Breast epithelium (tissue), 4 donors: ENCODE measurements at places on chromosomes 3 and 15. TPM values are rescaled to one million over a fixed set of nuclear protein-coding genes. Genes with fewer than 3 reads are reported as not detected.

- H3K4me1 ChIP-seq, result no peaks in the 10 kb centered on the region
- DNase-seq, result no peak
- H3K27ac ChIP-seq, result no peak overlapping the region
- no peaks in the 10 kb centered on the region for H3K36me3 ChIP-seq
Measured at GRCh38 chr15:96700555-96700954, 370.1 kb downstream of the NR2F2 start.

GRCh38 chr3:27125821-27126501 is 243.2 kb downstream of the NEK10 start:
- DNase-seq, result no peak
- H3K27ac ChIP-seq, result no peak overlapping the region
- H3K27me3 ChIP-seq, result no peaks in the 10 kb centered on the region
- H3K36me3 ChIP-seq, result no peaks in the 10 kb centered on the region
- H3K4me1 ChIP-seq, result no peaks in the 10 kb centered on the region
- no peak overlapping the region for H3K4me3 ChIP-seq

DNA sequence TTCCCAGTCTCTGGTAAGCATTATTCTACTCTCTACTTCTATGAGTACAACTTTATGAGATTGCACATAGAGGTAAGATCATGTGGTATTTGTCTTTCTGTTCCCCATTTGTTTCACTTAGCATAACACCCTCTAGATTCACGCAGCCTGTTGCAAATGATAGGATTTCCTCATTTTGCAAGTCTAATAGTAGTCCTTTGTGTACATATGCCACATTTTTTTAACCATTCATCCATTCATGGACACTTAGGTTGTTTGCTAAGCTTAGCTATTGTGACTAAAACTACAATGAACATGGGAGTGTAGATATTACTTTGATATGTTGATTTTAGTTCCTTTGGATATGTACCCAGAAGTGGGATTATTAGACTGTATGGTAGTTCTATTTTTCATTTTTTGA is 717.9 kb upstream of the ALCAM start:
- DNase-seq, result no peak
- H3K27me3 ChIP-seq, result no peaks in the 10 kb centered on the region
- H3K27ac ChIP-seq, result no peak overlapping the region
- H3K4me3 ChIP-seq, result no peak overlapping the region
- H3K36me3 ChIP-seq, result no peaks in the 10 kb centered on the region

DNA sequence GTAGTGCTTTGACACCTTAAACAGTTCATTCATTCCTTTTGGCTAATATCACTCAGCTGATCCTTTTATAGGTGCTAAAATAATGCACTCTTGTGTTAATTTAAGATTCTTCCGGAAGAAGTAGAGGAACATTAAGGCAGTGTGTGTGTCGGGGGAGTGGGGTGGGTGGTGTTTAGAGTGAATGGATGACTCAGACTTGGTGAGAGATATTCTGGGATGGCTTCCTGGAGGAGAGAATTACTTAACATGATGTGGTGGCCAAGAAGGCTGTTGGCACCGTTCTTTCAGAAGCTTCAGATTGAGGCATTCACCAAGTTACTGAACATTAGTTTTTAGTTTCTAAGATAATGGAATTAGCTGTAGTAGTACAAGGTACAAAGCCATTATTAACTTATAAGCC is 125.6 kb upstream of the ROPN1 start:
- DNase-seq, result no peak
- no peaks in the 10 kb centered on the region for H3K27me3 ChIP-seq
- H3K27ac ChIP-seq, result no peak overlapping the region
- H3K4me3 ChIP-seq, result no peak overlapping the region
- no peaks in the 10 kb centered on the region for H3K4me1 ChIP-seq

NCK1 gene
- total RNA-seq, result 77.0 TPM

- no peak for DNase-seq
- no peaks in the 10 kb centered on the region for H3K27me3 ChIP-seq
- no peak overlapping the region for H3K27ac ChIP-seq
- no peaks in the 10 kb centered on the region for H3K36me3 ChIP-seq
- no peaks in the 10 kb centered on the region for H3K4me1 ChIP-seq
- no peak overlapping the region for H3K4me3 ChIP-seq
Measured at GRCh38 chr15:48481802-48482201, 150.6 kb downstream of the DUT start.

GRCh38 chr3:123479891-123480290 is 31.0 kb upstream of the ADCY5 start:
- no peak overlapping the region for H3K27ac ChIP-seq
- no peaks in the 10 kb centered on the region for H3K4me1 ChIP-seq
- DNase-seq, result no peak
- no peak overlapping the region for H3K4me3 ChIP-seq
- no peaks in the 10 kb centered on the region for H3K27me3 ChIP-seq
- no peaks in the 10 kb centered on the region for H3K36me3 ChIP-seq

VPS18 gene
- total RNA-seq, result 23.9 TPM

DNA sequence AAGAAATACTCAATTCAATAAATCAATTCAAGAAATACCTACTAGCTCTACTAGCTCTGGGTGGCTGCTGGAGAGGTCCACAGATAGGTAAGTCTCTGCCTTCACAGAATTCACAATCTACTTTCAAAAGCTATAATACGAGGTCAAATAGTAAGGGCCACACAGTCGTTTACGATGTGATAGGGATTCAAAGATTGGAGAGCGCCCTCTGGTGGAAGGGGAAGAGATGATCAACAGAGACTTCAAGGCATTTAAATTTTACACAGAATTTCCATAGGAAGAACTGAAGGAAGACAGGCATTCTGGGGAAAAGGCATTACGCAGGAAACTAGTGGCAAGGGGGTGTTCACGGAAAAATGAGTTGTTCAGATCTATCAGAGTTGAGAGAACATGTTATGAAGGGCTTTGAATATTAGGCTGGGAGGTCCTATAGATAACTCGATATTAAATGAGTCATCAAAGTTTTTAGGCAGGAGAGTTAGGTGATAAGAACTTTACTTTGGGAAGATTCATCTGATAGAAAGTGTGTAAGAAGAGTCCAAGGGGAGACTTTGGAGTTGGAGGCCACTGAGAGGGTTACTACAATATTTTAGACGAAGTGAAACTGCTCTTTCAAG is 128.8 kb downstream of the FRMD5 start:
- DNase-seq, result no peak
- H3K27me3 ChIP-seq, result no peaks in the 10 kb centered on the region
- no peak overlapping the region for H3K4me3 ChIP-seq
- H3K4me1 ChIP-seq, result no peaks in the 10 kb centered on the region

DNA sequence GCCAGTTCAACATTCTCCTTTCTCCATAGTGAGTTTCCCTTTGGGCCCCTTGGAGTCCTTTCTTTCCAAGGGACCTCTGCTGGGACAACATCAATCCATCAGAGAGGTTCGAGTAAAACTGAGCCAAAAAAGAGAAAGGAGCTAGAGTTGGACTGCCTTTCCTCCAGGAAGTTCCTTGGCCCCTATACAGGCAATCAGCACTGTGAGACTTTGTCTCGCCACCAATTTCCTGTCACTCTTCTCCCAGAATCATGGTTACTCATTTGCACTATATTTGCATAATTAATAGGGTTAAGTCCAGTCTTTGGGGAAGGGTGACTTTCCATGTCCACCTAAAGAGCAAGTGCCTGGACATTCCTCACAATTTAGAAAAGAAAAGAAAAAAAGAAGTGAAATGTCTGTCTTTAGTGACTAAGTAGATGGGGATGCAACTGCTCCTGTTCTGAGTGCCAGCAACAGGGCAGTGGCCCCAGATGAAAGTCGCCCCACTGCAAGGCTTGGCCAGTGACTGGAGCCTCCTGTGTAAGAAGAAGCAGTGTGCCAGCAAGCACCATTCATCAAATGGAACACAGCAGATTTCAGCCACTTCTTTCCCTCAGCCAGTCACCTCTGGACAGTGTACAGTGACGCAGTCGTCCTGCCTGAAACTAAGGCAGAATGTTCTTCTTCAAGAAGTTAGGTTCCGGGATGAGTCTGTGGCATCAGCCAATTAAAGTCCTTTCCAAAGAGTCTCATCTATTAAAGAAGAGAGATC is 91.6 kb downstream of the FSIP1 start:
- no peak for DNase-seq
- H3K4me1 ChIP-seq, result no peaks in the 10 kb centered on the region
- no peaks in the 10 kb centered on the region for H3K27me3 ChIP-seq
- no peak overlapping the region for H3K27ac ChIP-seq
- H3K36me3 ChIP-seq, result no peaks in the 10 kb centered on the region
